CD4-positive, alpha-beta T cell (primary cell): ENCODE measurements at places on chromosomes 7 and 10.

DNA sequence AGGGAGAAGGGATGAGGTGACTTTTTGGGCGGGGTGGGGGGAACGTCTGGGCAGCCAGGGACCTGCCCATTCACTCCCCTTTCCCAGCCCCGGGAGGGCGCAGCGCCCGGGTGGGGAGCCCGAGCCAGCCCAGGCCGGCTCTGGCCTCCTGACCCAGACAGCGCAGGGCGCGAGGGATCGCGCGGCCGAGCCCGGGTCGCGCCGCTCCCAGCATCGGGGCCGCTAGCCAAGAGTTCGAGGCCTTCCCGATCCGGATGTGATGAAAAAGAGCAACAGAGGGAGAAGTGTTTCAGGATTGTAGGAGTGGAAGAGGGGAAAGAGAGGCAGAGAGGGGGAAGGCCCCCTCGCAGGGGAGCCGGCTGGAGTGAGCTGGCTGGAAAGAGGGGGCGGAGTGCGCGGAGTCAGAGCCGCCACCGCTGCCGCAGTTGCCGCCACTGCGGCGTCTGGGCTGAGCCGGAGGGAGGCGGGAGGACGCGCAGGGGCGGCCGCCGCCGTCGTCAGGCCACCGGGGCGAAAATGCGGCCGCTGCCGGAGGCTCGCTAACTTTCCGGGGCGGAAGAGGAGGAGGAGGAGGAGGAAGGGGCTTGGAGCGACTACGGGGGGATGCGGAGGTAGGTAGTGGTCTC, at the start of gene MDFIC:
Gene MDFIC, plus strand, starts transcription at position 69 of the 626 bp plus-strand sequence. CDS start 940 bp downstream, outside the sequence.
- H3K4me3 ChIP-seq = peak within 1 kb of the TSS; percentile 82
- peaks cover 13% of the 10 kb centered on the region for H3K4me1 ChIP-seq
- no peaks in the 10 kb centered on the region for H3K27me3 ChIP-seq
- peaks cover 3% of the 10 kb centered on the region for H3K36me3 ChIP-seq
- peak; percentile 40 for DNase-seq

- no peaks in the 10 kb centered on the region for H3K27me3 ChIP-seq
- H3K4me1 ChIP-seq = no peaks in the 10 kb centered on the region
- no peaks in the 10 kb centered on the region for H3K36me3 ChIP-seq
- H3K4me3 ChIP-seq = no peak overlapping the region
These were observed 18.6 kb upstream of the RAPGEF5 start for GRCh38 chr7:22375359-22376048.

DNA sequence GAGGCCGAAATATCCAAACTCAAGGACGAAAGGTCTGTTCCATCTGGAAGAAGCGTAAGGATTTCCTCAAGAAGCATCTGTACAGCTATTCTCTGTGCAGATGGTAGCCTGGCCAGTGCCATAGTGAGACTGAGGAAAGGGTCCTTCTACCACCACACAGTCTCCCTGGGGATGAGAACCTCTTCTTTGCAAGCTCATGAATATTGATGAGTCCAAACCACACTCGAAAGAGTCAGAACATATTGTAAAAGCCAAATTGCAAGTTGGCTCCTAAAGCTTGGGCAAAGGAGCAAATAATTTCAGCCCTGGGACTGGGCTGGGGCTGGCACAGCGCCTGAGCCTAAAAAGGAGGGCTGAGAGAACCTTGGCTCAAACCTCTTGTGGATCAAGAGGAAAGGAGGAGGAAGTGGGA, 66.1 kb upstream of the PIP4K2A start:
- H3K36me3 ChIP-seq = no peaks in the 10 kb centered on the region
- H3K4me1 ChIP-seq = no peaks in the 10 kb centered on the region
- H3K4me3 ChIP-seq = no peak overlapping the region
- H3K27me3 ChIP-seq = no peaks in the 10 kb centered on the region
- H3K27ac ChIP-seq = no peak overlapping the region
- DNase-seq = no peak

DNA sequence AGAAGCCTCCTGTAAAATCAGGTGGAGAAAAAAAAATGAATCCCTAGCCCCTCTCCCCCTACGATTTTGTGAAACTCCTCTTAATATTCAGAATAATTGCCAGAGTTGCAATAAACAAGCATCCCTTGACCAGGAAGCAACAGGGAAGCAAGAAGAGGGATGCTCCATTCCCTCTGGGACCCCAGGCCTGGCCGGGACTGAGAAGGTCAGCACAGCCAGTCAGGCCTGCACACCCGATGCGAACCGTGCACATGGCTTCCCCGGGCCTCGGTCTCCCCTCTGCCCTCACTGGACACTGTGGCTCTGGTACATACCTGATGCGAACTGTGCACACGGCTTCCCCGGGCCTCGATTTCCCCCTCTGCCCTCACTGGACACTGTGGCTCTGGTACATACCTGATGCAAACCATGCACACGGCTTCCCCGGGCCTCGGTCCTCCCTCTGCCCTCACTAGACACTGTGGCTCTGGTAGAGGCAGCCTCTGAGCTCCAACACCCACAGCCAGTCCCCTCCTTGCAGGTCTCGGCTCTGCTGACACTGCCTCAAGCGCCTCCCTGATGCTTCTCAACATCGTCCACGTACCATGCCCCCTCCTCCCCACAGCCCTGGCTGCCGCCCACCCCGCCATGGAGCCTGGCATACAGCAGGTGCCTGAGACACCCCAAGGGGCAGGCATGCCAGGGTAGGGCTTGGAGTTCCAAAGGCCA, 138.6 kb downstream of the DIP2C start:
- no peaks in the 10 kb centered on the region for H3K27me3 ChIP-seq
- no peak for DNase-seq
- H3K36me3 ChIP-seq = no peaks in the 10 kb centered on the region
- no peaks in the 10 kb centered on the region for H3K4me1 ChIP-seq
- no peak overlapping the region for H3K4me3 ChIP-seq
- no peak overlapping the region for H3K27ac ChIP-seq

GRCh38 chr7:36137258-36137657, 15.8 kb upstream of the EEPD1 start:
- H3K27me3 ChIP-seq = no peaks in the 10 kb centered on the region
- DNase-seq = no peak
- no peaks in the 10 kb centered on the region for H3K36me3 ChIP-seq
- H3K4me3 ChIP-seq = no peak overlapping the region
- no peaks in the 10 kb centered on the region for H3K4me1 ChIP-seq
- H3K27ac ChIP-seq = no peak overlapping the region

DNA sequence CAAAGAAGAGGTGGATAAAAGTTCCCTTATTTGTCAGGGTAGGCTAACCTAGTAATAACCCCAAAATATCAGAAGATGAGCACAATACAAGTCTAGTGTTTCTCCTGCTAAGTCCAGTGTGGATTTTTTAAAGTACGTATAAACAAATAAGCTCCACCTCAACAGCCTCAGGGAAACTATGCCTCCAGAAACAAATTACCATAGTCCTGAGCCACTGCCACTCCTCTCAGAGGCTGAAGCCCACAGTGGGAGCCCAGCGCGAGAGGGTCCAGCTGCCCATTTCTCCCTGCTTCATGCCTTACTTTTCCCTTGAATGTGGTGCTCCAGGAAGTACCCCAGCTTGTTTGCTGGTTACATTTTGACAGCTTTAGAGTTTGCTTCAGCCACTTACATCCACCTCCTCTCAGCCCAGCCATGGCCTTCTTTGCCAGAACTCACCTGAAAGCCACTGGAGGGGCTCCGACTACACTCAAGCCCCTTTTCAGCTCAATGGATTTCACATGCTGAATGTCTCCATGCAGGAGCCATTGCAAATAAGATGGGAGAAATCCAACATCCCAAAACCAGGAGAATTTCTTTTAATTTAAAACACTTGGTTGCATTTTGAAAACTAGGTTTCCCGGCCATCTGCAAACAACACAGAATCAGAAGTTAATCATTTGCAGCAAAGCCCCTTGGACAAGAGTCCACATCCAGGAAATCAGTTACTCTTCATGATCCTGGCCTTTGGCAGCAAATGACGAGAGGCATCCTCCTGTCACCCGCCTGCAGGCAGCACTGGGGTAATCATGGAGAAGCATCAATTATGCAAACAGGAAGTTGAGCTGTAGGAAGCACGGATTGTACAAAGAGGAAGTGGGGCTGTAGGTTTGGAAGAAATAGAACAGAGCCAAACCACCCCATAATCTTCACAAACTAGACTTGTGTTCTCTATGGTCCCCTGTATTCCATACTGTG, 138.1 kb downstream of the HERPUD2 start:
- no peak overlapping the region for H3K27ac ChIP-seq
- DNase-seq = peak; percentile 31
- H3K27me3 ChIP-seq = peaks cover 9% of the 10 kb centered on the region

DNA sequence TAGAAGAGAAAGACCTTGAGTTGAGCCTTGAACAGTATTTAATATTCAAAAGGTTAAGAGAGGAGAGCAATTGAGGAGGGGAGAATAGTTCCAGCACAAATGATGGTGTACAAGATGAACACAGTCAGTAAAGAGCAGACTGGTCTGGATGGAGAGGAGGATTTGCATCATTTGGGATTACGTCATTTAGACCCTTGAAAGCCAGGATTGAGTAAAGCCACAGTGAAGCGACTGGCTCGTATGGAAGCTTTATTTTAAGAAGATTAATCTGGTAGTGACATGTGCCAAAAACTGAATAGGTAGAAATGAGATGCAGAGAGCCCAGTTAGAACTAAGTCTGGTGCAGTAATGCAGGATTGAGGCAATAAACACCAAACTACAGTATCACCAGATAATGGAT, 52.6 kb downstream of the TRUB1 start:
- no peaks in the 10 kb centered on the region for H3K4me1 ChIP-seq
- H3K27me3 ChIP-seq = no peaks in the 10 kb centered on the region
- no peak overlapping the region for H3K27ac ChIP-seq
- no peaks in the 10 kb centered on the region for H3K36me3 ChIP-seq

GRCh38 chr10:86400705-86401587, 34.4 kb upstream of the GRID1 start:
- H3K36me3 ChIP-seq = no peaks in the 10 kb centered on the region
- peak; percentile 50 for DNase-seq
- no peaks in the 10 kb centered on the region for H3K27me3 ChIP-seq
- H3K27ac ChIP-seq = peak overlapping the region; percentile 63
- H3K4me3 ChIP-seq = peak overlapping the region; percentile 88

DNA sequence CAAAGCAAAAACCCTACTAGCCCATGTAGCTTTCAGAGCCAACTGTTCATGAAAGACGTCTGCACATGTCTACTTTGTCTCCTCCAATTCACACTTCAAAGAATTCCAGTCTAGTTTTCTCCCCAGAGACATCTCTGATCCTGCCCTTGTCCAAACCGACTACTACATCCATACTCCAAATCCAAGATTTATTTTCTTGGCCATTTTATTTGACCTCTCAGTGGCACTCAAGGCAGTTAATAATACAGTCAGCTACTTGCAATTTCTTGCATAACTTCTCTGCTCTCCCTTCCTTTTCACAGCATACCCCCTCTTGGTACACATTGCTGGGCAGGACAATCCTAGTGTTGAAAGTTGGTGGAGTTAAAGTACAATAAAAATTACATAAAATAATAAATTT, 170.9 kb upstream of the INHBA start:
- no peaks in the 10 kb centered on the region for H3K27me3 ChIP-seq
- no peaks in the 10 kb centered on the region for H3K4me1 ChIP-seq

DNA sequence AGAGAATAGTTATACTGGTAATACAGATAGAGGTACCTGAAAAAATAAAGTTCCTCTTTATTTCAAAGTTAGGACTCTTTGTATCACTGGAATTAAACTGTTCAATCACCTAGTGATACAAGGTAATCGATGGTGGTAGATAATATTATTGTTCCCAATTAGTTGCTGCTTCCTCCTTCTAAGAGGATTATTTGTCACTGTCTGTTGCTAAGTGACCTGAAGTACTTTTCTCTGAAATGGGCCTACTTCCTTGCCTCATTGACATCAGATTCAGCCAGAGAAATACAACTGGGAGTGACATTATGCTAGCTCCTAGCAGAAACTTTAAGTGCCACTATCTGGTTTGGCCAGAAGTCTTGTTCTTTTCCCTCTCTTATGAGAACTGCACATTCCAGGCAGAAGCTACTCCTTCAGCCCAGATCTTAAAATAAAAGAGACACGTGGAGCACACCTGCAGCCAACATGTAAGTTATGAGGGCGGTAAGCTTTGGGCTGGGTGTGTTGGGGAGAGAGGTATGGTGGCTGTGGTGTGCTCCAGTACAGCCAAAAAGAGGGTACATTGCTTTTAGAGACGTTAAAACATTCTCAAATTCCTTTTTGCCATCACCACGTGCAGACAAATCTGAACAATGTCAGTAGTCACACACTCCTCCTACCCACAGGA, 54.8 kb downstream of the MINDY3 start:
- no peak overlapping the region for H3K4me3 ChIP-seq
- no peaks in the 10 kb centered on the region for H3K4me1 ChIP-seq
- DNase-seq = no peak
- H3K27me3 ChIP-seq = no peaks in the 10 kb centered on the region
- peaks cover 40% of the 10 kb centered on the region for H3K36me3 ChIP-seq

DNA sequence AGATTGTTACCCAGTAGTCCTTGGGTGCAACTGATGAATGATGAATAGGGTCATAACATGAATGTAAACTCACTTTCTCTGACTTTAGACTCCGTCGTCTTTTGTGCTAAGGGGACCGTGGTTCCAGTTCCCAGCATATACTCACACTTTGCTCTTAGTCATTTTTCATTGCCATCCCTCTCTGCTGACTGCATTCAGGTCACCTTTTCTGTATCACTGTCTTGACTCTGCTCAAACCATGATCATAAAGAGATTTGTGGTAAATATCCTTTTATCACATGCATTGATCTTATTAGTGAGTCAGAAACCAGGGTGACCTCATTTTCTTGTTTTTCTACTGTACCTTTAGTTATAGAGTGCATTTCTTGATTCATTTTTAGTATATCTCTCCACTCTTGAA, 141.1 kb upstream of the AGR3 start:
- DNase-seq = peak; percentile 7
- no peak overlapping the region for H3K4me3 ChIP-seq
- no peaks in the 10 kb centered on the region for H3K27me3 ChIP-seq
- peaks cover under 1% of the 10 kb centered on the region for H3K4me1 ChIP-seq
- no peak overlapping the region for H3K27ac ChIP-seq
- H3K36me3 ChIP-seq = no peaks in the 10 kb centered on the region

GRCh38 chr10:99337311-99337811, 8.2 kb downstream of the CNNM1 start:
- DNase-seq = no peak
- H3K4me3 ChIP-seq = no peak overlapping the region
- H3K4me1 ChIP-seq = no peaks in the 10 kb centered on the region

DNA sequence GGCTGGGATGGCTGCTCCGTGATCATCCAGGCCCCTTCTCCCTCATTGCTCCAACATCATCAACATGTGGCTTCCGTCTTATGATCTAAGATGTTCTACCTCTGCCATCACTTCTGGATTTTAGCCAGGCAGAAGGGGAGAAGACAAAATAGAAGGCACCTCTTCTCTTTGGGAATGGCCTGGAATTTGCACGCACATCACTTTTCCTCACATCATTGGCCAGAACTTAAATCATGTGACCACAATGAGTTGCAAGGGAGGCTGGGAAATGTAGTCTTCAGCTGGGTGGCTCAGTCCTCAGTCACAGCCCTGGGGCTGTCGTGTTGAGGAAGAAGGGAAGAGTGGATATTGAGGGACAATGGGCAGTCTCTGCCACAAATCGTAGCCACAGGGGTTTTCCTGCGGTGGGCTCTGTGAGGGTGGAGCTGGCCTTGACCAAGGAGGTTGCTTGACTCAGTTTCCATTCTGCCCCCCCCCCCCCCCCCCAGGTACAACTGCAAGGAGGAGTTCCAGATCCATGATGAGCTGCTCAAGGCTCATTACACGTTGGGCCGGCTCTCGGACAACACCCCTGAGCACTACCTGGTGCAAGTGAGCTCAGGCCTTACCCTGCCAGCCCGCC, 50.3 kb downstream of the PALD1 start:
- H3K27me3 ChIP-seq = no peaks in the 10 kb centered on the region
- no peaks in the 10 kb centered on the region for H3K4me1 ChIP-seq
- H3K4me3 ChIP-seq = no peak overlapping the region
- H3K27ac ChIP-seq = no peak overlapping the region
